Cortex of kidney (tissue), 1 donor: ENCODE measurements at places on chromosomes 3 and 15.

DNA sequence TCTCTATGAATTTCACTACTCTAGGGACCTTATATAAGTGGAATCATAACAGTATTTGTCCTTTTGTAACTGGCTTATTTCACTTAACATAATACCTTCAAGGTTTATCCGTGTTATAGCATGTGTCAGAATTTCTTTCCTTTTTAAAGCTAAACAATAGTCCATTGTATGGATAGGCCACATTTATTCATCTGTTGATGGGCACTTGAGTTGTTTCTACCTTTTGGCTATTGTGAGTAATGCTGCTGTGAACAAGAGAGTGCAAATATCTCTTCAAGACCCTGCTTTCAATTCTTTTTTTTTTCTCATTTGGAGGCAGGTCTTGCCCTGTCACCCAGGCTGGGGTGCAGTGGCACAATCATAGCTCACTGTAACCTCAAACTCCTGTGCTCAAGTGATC is 56.5 kb downstream of the CHCHD6 start:
- no peak for DNase-seq

DNA sequence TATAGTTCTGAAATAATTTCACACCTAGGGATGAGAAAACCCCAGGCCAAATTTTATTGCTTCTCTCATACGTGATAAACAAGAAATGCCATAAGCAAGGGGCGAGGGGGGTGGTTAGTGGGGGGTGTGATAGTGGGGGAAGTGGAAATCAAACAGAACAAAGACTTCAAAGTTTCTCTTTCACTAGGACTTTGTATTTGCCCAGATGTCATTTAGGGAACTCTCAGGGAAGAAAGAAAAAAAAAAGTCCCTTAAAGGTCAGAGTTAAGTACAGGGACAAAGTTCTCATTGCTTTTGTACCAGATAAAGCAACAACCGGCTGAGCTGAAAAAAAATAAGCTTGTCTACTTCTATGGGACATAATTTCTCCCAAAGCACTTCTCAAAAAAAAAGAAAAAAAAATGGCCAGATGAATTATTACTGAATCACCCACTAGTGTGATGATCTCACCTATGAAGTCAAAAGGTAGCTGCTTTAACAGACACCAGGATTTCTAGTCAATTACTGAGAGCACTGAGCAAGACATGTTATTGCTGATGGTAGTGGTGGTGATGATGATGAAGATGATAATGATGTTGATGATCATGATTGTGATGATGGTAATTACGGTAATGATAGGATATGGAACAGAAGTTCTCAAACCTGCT is 56.2 kb downstream of the FHIT start:
- DNase-seq = no peak

DNA sequence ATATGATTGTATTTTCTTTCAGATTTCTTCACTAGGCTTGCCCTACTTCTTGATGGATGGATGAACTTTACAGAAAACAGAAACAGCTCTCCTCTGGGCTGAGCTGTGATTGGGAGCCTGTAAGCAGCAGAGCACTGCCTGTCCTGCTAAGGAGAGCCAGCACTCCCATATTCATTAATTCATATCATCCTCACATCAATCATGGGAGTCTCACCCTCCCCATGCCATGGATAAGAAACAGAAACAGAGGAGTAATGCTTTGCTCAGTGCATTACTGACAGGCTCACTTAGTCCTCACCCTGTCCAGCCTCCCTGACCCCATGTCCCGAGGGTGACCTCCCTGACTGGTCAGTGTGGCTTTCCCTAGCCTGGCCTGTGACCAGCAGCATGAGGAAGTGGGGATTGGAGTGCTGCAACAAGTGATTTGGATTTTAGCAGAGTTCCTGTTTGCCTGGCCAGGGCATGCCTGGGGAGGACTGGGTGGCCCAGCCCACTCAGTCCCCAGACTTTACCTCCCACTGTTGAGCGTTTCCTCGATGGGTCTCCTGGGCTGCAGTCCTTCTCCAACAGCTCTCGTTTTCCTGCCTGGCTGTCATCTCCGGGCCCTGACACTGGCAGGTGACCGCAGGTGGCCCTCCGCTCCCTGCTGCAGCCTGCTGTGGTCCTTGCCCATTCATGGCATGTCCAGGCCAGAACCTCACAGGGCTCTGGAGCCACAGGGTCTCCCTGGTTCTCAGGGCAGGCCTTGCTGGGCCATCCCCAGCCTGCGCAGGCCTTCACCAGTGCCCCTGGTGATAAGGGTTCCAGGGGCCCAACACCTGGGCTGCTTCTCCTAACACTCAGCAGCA is 1.3 kb upstream of the TMIE start:
- no peak for DNase-seq

- DNase-seq = no peak
These were observed 82.3 kb downstream of the ST6GAL1 start for GRCh38 chr3:187012609-187013051.

GRCh38 chr3:195405651-195406050 is 37.2 kb downstream of the ACAP2 start:
- no peak for DNase-seq

DNA sequence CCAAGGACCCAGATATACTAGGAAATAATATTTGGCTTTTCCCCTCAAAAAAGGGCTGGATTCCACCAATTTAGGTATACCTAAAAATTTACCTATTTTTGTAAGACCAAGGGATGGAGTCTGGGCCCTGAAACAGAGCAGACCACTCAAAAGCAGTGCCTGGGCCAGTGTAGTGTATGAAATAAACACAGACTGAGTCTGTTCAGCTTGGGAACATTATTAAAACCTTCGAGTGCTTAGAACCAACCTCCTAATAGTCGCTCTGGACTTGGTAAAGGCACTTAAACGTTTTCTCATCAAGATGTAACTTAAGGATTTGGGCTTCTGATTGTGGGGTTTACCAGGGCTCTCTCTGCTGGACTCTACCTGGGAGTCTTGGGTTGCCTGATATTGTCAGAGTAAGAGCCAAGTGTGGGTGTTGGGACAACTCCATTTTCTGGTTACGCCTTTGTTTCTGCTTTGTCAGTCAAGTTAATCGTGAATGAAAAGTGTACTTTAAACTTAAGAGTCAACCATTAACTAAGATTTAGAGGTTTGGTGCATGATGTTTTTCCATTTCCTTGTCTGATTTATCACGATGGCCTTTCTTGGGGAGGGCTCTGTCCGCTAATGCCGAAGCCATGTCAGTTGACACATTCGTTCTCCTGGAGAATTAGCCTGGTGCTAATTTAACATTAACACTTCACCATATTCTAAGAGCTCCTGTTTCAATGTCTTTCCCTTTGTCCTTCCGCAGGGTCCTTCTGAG is 221.0 kb upstream of the TPM1 start:
- DNase-seq = no peak

GRCh38 chr3:170033489-170033888 is 4.3 kb upstream of the GPR160 start:
- no peak for DNase-seq

DNA sequence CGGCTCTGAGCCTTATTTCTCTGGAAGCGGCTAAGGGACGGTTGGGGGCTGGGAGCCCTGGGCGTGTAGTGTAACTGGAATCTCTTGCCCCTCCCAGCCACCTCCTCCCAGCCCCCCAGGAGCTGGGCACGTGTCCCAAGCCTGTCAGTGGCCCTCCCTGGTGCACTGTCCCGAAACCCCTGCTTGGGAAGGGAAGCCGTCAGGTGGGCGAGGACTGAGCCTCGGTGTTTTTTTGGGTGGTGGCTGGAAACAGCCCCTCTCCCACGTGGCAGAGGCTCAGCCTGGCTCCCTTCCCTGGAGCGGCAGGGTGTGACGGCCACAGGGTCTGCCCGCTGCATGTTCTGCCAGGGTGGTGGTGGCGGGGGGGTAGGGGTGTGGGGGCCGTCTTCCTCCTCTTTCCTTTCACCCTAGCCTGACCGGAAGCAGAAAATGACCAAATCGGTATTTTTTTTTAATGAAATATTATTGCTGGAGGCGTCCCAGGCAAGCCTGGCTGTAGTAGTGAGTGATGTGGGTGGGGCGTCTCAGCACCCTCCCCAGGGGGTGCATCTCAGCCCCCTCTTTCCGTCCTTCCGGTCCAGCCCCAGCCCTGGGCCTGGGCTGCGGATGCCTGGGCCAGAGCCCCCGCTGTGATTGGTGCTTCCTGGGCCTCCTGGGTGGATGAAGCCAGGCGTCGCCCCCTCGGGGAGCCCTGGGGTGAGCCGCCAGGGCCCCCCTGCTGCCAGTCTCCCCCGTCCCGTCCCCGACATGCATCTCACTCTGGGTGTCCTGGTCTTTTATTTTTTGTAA is 58.8 kb upstream of the GOLGA8A start:
- DNase-seq = no peak

DNA sequence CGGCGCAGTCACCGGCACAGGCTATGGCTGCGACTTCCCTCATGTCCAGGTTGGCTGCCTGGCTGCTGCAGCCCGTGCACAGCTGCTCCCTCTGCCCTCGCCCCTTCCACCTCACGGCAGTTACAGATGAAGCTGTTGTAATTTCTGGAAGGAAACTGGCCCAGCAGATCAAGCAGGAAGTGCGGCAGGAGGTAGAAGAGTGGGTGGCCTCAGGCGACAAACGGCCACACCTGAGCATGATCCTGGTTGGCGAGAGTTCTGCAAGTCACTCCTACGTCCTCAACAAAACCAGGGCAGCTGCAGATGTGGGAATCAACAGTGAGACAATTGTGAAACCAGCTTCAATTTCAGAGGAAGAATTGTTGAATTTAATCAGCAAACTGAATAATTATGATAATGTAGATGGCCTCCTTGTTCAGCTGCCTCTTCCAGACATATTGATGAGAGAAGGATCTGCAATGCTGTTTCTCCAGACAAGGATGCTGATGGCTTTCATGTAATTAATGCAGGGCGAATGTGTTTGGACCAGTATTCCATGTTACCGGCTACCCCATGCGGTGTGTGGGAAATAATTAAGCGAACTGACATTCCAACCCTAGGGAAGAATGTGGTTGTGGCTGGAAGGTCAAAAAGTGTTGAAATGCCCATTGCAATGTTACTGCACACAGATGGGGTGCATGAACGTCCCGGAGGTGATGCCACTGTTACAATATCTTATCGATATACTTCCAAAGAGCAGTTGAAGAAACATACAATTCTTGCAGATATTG is 13.2 kb upstream of the GNB4 start:
- no peak for DNase-seq

GRCh38 chr3:114848082-114848481 is 299.0 kb downstream of the ZBTB20 start:
- DNase-seq = no peak

GRCh38 chr15:67915461-67916374 is 75.9 kb upstream of the RNU6-1 start:
- DNase-seq = no peak

DNA sequence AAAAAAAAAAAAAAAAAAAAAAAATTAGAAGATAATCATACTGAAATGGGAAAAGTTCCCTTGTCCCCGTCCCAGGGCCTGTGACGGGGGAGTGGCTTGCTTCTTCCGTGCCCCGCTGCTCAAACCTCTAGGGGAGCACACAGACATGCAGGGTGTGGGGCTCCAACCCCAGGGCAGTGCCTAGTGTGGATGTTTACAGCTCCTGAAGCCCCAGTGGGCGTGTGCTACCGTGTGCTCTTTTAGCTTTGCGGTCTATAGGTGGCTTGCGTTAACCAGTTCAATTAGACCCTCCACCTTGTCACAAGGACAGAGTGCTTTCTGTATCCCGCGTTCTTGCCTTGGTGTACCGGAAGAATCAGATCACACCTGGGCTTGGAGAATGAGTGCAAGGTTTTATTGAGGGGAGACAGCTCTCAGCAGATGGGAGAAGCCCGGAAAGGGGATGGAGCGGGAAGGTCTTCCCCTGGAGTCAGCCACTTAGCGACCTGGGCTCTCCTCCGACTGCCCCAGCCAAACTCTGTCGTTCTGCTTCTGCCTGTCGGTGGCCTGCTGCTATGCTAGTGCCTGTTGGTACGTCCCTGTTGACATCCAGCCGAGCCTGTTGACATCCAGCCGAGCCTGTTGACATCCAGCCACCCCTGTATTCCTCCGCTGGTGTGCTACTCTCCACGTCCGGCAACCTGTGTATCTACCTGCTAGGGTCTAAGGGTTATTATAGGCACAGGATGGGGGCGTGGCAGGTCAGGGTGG is 569.8 kb downstream of the VGLL3 start:
- no peak for DNase-seq

DNA sequence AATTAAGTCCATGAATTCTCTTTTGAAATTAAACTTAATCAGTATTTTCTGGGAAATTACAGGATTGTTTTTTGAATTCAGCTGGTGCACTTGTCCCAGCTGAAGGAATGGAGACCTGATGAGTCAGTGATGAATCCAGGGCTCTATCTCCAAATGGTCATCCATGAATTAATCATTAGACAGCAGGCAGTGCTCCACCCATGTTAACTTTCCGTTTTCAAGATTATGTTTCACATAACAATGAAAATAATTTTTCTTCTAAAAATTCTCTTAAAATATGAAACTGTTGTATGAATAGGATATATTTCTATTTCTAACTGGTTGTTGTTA is 13.9 kb upstream of the PAQR9 start:
- no peak for DNase-seq

- no peak for DNase-seq
These were observed 330.5 kb upstream of the KCNMB2 start for GRCh38 chr3:178205740-178206139.

GRCh38 chr3:106750092-106750491 is 627.1 kb upstream of the CCDC54 start:
- no peak for DNase-seq

DNA sequence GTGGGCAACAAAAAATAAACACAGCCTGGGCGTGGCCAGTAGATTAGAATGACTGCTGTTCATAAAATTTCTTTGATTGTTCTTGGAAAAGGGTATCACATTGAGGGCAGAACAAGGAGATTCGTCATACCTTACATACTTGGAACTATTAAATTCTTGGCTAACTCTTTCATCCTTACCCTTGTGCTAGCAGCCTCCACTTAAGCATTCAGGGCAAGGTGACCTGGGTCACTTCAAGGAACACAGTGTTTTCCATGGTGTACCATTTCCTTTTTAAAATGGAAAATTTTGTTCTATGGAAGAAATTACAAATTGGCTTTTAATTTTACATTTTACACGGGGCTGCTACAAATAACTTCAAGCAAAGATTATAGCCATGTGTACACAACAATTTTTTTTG is 60.8 kb downstream of the MINDY4B start:
- DNase-seq = no peak

GRCh38 chr15:80153900-80154299 is 1.1 kb downstream of the FAH start:
- DNase-seq = no peak

DNA sequence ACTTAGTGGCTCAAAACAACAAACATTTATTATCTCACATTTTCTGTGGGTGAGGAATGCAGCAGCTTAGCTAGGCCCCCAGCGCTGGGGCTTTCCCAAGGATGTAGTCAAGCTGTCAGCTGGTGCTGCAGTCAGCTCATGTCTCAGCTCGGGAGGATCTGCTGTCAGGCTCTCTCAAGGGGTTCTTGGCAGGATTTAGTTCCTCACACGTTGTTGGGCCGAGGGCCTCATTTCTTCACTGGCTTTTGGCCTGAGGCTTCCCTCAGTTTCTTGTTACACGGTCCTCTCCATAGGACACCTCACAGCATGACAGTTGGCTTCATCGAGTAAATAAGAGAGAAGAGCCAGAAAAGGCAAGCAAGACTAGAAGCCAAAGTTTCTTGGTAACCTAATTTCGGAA is 13.7 kb upstream of the U2SURP start:
- no peak for DNase-seq

- DNase-seq = no peak
These were observed 64.4 kb downstream of the SLC9A9 start for GRCh38 chr3:143783851-143784370.

- DNase-seq = no peak
These were observed 583.8 kb upstream of the NAALADL2 start for GRCh38 chr3:174275336-174275735.
